ENCODE measurements at places on chromosomes 2 and 18.
A peak's percentile ranks its signal among the peaks of the same experiment; 100 is the strongest.

DNA sequence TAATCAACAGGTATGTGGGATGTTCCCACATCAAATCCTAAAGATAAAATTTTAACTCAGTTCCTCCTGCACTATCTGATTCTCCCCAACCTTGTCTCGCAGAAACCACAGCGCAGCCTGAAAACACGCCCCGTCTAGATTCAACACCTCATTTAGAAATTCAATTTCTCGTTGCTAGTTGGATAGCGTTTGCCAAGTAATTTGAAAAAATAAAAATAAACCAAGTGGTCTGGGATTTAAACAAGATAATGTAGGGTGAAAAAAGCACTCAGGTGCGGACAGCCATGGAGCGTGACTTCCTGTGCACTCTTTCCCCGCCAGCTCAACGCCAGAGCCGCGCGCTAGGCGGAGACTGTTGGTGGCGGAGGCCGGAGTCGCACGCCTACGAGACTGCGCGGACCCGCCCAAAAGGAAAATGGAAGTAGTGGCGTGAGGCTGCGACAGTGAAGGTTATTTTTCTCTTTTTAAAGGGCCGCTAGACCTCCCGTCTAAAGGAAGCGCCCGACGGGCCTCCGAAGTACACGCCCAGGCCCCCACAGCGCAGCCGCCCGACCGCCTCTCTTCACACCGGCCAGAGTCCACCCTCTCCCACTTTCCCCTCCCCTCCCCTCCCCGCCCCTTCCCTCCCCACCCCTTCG lies 615 bp upstream of the CCNT2 start:
- DNase-seq = no peak

DNA sequence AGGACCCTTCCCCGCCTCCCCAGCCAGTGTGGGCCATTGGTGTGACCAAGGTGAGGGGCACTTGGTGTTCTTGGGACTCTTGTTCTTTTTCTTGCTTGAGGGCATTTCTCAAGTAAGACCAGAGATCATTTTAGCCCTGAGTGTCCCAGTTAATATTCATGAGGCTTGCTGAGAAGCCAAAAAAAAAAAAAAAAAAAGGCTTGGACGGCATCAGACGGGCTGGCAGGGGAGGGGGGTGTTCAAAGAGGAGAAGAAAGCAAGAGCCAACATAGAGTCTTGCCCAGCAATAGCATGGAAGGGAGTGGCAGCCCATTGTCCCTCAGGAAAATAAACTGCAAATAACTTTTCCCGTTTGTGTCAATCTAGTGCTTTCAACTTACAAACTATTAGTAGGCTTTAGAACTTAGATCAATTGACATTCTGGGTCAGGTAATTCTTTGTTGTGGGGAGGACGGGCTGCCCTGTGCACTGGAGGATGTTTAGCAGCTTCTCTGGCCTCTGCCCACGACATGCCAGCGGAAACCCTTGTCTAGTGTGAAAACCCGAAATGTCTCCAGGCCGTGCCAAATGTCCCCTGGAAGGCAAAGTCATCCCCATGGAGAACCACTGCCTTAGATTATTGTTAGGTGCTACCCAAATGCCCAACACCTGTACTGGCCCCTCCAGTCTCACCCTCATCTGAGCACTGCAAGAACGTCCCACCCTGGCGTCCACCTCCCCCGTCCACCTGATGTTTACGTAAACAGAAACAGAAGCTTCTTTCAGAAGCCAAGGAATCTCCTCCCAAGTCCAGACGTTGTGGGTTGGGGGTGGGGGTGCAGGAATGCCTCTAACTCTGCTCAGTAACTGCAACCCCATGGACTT lies 163.4 kb downstream of the BCL2 start:
- DNase-seq = no peak

GRCh38 chr2:134683561-134684112 lies 35.2 kb downstream of the TMEM163 start:
- peak; percentile 82 for DNase-seq

GRCh38 chr2:147255812-147256211 lies 589.0 kb upstream of the ACVR2A start:
- no peak for DNase-seq

DNA sequence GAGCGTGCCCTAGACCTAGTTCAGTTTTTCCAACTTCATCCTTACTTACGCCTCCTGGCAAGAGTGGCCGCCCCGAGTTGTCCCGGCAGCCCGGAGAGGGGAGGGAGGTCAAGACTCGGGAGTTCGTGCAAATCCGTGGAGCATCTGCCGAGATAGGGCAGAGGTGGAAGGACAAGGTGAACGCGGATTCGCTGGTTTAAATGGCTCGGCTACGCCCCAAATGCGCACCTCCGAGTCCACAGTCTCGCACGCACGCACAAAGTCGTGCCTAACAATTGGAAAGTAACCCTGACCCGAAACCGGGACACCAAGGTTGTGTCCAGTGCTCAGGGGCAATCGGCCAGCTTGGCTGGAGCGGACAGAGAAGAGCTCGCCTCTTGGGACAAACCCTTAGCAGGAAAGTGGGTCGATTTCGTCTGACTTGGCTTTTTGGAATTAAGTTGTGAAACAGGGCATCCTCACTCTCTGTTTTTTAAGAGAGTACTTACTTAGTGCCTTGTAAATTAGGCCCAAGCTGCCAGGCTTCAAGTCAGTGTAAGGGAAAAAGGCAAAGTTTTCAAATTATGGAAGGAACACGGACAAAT lies 726 bp upstream of the SS18 start:
- peak; percentile 76 for DNase-seq

- DNase-seq = no peak
Measured at GRCh38 chr18:48405978-48406377, 3.2 kb downstream of the ZBTB7C start.

DNA sequence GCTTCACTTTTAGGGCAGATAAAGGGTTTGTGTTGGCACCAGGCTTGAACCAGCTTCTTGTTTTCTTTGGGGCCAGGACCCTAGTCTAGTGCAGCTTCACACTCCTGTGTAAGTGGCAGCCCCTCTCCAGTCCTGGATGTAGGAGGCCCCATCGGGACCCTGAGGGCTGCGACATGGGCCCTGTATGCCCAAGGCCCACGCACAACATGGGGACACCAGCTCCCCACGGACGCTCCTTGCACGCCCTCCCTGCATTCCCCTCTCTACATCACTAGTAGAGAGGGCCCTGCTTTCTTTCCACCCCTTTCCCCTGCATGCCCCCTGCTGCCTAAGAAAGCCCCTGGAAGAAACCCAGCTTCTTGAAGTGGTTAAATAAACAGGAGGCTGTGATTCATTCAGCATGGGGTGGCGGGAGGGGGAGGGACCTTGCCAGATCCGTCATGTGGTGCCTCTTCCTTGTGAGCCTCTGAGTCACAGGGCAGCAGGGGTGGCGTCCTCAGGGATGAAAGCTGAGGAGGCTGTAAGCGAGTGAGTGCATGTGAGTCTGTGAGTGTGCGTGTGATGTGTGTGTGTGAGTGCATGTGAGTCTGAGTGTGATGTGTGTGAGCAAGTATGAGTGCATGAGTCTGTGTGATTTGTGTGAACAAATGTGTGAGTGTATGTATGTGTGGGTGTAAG lies 42.5 kb downstream of the COPS8 start:
- DNase-seq = peak; percentile 8

DNA sequence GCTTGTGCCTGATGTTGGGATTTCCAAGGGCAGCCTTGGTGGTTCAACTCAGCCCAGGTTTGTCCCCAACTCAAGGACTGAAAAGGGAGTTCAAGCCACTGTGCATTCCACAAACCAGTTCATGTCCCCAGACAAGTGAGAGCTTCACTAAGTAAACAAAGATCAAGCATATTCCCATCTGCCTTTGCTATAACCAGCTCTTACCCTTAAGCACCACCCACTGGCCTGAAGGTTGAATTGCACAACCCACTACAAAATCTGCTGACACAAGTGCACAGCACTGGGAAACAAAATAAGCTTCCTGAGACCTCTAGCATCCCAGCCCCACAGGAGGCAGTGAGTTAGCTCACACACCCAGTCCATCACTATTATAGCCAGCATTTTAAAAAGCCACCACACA lies 516.7 kb downstream of the NR4A2 start:
- DNase-seq = peak; percentile 23

GRCh38 chr2:127726158-127726880 lies 25.0 kb downstream of the SFT2D3 start:
- no peak for DNase-seq

DNA sequence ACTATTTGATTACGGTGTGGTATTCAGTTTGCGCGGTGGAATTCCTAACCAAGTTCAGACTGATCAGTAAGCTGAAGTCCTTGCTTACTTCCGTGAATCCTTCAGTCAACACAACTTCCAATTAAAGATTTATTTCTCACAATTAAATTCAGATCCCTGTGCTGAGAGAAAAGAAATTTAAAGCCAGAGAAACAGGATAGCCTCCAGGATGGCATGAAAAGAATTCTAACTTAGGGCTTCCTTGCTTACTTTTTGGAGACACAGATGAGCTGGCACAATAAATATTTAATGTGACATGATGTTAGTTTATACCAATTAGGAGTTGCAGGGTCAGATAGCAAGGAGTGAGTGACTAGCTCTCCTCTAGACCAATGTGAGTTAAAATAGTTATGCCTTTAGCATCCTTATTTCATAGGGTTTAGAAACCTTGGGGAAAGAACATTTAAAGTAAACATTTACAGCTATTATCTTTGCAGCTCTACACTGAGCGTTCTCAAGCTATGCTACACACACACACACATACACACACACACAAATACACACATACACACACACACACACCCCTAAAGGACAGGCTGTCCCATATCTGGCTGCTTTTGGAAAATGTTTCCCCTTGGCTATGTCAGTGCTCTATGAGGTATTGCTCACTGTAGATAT lies 151.0 kb downstream of the TRIB2 start:
- DNase-seq = no peak

- peak; percentile 37 for DNase-seq
Measured at GRCh38 chr2:172674034-172674967, 61.3 kb upstream of the RAPGEF4 start.

- DNase-seq = no peak
Measured at GRCh38 chr18:39415471-39415870, 1849.9 kb upstream of the CELF4 start.

Data from activated CD4-positive, alpha-beta T cell treated with anti-CD3 and anti-CD28 coated beads, Interleukin-2, Interleukin-6, amounts not matched to agents 100 ng/mL and 50 ng/mL, durations not matched to agents 16 hours and 8 hours (primary cell).